ENCODE measurements at places on chromosomes 4 and X. TPM values are rescaled to one million over a fixed set of nuclear protein-coding genes. Genes with fewer than 3 reads are reported as not detected.
A peak's percentile ranks its signal among the peaks of the same experiment; 100 is the strongest.

GRCh38 chr4:88672987-88673386 is 24.6 kb downstream of the NAP1L5 start:
- DNase-seq, result peak; percentile 44

GRCh38 chr4:10105920-10106319 is 10.7 kb downstream of the WDR1 start:
- no peak for DNase-seq

DNA sequence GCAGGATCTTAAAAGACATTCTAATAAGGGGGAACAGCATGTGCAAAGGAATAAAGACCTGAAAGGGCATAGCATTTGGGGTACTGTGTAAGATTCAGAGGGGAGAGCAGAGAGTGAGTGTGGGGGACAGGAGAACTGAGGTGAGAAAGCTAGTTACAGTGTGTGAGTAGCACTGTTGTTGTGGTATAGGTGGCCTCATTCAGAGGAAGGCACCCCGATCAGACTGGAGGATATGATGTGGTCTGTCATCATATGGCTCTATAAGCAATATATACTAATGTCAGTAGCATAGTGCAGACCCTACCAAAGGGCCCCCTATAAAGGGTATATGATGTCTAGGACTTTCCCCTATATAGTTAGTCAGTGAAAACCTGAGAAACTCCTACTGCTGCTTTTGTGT is 175.8 kb downstream of the FMR1NB start:
- DNase-seq, result no peak

GRCh38 chrX:65772842-65773241 is 105.4 kb downstream of the MSN start:
- DNase-seq, result no peak

SGCB gene
- 35.7 TPM for total RNA-seq

SLC34A2 gene
- 2.8 TPM for total RNA-seq

WDR45 gene
- total RNA-seq, result 43.2 TPM

PTCHD1 gene
- 0.94 TPM for total RNA-seq

Measured in testis (tissue), 5 donors.